ENCODE measurements at places on chromosomes 6 and 20.
A peak's percentile ranks its signal among the peaks of the same experiment; 100 is the strongest.

GRCh38 chr6:56440551-56440981, 193.2 kb upstream of the COL21A1 start:
- DNase-seq = no peak

- DNase-seq = no peak
Observed at GRCh38 chr20:36070451-36070850, 84.1 kb upstream of the EPB41L1 start.

DNA sequence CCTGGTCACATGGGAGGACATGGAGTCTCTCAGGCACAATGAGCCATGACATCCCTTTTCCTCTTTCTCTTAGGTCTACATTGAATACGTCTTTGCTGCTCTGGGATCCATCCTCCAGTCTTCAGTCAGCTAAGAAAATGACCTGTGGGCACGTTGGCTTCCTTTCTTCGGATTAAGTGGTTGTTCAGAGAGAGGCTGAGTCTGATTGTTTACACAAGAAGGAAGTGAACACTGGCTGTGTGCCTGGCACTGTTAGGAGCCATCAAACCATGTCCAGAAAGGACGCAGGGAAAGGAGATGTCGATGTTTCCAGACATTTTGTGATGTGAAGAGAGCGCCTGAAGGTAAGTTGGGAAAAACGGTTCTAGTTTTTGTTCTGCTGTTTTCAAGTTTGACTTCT, 309.9 kb upstream of the CDYL start:
- no peak for DNase-seq

DNA sequence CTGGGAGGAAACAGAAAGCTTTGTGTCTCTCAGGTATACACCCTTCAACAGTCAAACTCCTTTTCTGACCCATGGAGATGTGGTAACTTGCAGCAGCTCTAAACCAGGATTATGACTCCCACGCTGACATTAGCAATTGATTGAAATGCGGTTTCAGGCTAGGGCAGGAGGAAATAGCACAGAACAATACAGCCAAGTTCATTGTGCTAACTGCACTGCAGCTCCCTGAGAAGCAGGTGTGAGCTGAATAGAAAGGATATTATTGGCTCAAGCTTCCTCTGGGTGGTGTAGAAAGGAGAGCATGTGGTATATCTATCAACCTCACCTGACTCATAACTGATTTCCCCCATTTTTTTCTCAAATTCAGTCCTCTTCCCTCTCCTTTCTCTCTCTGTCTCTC, 612.3 kb upstream of the BTBD3 start:
- DNase-seq = no peak

GRCh38 chr20:38152621-38153221, 12.3 kb downstream of the TGM2 start:
- DNase-seq = peak; percentile 89

DNA sequence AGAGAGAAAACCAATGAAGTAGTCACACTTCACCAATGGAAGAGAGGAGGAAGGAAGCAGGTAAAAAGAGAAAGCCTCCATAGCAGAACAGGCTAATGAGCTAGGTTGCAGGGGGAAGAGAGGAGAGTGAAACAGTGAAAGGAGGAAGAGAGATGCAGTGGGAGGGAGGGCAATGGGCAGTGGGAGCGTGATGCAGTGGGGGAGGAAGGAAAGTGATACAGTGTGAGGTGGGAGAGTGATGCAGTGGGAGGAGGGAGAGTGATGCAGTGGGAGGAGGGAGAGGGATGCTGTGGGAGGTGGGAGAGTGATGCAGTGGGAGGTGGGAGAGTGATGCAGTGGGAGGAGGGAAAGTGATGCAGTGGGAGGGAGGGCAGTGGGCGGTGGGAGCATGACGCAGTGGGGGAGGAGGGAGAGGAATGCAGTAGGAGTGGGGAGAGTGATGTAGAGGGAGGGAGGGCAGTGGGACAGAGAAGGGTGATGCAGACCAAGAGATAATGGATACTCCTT, 29.7 kb downstream of the COL12A1 start:
- no peak for DNase-seq

- no peak for DNase-seq
Observed at GRCh38 chr6:54706844-54707605, 139.5 kb upstream of the FAM83B start.

- DNase-seq = no peak
Observed at GRCh38 chr20:16346956-16347355, 226.3 kb downstream of the KIF16B start.

DNA sequence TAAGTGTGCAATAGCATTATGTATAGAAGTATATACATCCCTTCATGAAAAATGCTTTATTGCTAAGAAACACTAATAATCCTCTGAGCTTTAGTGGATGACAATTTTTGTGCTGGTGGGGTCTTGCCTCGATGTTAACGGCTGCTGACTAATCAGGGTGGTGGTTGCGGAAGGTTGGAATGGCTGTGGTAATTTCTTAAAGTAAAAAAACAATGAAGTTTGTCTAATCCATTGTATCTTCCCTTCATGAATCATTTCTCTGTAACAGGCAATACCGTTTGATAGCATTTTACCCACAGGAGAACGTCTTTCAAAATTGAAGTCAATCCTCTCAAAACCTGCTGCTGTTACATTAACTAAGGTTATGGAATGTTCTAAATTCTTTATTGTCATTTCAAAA, 816.5 kb upstream of the GJE1 start:
- DNase-seq = no peak

DNA sequence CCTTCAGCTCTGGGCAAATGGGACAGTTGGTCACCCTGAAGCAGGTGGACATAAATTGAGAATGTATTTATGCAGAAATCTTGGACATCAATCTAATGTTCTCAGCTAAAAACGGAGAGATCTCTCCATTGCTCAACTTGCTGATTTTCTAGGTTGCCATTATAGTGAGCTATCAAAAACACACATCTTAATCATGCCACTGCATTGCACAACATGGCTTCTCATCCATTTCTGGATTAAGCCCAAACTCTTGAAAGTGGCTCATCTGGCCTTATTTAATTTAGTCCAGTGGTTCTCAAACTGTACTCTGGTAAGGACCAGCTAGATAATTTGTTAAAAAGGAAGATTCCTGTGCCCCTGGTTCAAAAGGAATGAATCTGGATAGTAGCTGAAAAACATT, 324.9 kb upstream of the CITED2 start:
- DNase-seq = no peak

DNA sequence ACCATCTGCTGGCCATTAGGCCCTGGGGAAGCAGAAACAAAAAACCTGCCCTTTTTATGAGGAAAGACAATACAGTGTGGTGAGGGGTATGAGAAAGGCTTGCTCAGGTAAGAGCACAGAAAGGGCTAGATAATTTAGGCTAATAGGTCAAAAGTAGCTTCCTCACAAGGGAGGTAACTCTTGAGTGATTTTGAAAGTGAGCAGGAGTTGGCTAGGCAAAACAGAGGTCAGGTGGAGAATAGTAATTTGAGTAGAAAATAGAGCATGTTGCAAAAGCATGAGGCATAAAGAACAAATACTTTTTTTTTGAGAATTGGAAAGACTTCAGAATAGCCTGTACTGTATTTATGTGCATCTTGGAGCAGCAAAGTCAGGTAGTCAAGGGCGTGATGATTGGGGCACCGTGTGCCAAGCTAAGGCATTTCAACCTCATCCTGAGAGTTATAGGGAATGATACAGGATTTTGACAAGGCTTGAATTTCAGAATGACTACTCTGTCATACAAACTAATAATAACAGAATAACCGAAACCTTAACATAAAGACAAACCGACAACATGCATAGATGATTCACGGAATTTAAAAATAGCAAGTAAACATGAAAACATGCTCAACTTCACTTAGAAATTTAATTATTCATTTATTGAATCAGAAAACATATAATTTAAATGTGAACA, 123.0 kb upstream of the ENPP5 start:
- no peak for DNase-seq

DNA sequence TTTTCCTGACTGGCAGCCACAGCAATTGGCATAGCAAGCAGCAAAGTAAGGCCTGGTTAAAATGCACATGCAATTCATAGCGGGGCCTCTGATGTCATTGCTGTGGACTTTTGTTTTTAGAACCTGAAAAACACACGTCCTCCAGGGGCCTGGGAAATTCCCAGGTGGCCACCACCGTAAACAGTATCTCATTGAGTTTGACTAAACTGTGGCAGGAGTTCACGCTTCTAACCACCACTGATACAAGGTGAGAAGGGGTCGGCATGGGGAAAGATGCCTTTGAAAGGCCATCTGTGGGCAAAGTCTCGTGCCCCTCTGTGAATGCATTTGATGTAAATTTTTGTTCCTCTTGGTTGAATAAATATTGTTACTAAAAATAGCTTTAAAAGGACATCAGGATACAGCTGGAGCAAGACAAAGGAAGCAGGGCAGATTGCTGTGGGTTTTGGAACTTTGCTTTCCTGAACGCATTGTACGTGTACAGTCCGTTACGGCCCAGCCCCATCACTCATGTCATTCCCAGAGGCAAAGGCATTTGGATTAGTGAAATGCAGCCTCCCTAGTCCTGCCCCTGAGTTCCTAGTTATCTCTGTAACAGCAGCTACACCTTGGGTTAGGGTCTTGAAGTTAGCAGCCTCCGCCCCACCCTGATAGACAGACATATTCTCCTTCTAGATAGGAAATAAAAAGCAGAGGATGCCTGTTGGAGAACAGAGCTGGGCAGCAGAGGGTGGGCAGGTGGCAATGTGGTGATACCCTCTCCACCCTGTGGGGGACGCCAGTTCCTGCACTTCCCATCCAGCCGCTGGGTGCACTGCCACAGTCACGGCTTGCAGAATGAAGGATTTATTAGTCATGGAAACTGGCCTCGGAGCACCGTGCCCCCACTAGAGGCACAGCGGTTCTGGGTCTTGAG, 80.3 kb downstream of the ZDHHC14 start:
- no peak for DNase-seq

DNA sequence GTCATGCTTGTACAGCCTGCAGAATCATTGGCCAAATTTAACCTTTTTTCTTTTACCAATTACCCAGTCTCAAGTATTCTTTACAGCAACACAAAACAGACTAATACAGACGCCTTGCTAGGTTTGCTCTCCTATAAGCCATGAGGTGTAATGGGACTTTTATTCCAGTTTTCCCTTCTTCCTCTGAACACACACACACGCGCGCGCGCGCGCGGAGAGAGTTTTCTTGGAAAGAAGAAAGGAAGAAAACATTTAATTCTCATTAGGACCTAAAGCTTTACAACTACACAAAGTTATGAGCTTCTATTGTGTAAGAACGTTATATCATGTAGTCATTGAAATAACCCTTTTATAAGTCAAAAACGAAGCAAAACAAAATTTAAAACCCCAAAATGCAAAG, 681.6 kb upstream of the FLRT3 start:
- DNase-seq = no peak

DNA sequence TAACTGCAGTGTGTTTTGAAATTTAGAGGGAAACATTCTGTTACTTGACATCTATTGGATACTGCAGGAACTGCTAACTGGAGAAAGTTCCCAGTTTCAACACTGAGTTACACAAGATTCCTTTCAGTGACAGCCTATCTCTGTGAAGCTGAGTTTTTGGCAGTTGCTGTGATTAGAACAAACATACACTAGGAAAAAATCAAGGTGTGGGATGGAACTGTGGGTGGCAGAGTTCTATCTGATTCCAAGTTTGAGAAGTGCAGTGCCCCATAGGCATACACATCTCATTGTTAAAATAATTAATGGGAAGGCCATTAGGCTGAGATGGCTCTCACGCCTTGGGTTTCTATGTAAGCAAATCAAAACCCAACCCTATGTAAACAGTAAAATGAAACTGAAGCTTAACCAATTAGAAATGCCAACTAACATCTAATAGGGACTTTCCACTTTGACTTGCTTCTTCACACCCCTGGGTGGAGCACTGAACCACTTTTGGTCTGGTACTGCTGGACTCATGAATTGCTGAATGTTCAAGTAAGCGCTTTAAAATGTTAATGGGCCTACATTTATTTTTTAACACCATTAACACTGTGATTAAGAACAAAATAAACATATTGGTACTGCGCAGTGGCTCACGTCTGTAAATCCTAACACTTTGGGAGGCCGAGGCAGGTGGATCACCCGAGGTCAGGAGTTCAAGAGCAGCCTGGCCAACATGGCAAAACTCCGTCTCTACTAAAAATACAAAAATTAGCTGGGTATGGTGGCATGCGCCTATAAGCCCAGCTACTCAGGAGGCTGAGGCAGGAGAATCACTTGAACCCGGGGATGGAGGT, 55.2 kb upstream of the TBC1D7 start:
- DNase-seq = no peak

GRCh38 chr6:105501826-105502344, 99.0 kb upstream of the PREP start:
- no peak for DNase-seq

DNA sequence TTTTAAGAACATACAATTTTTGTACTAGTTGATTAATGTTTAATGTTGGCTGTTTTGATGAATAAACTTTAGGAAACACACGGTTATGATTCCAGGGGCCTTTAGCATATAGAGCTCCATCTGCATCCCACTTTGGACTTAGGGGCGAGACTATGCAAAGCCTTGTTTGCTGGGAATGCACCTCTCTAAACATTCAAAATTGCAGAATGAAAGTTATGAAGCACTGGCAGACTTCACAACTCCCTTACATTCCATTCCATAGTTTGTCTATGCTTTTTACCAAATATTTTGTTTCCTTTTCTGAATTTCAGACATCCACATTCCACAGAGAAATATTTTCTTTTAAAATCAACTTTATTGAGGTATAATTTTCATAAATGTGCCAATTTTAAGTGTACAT, 10.3 kb upstream of the TCP11 start:
- no peak for DNase-seq

- no peak for DNase-seq
Observed at GRCh38 chr6:165662749-165663376, at the start of gene PDE10A. Gene PDE10A, minus strand, starts transcription at chr6:165663241. Its CDS starts 430 bp downstream, at chr6:165662811.

DNA sequence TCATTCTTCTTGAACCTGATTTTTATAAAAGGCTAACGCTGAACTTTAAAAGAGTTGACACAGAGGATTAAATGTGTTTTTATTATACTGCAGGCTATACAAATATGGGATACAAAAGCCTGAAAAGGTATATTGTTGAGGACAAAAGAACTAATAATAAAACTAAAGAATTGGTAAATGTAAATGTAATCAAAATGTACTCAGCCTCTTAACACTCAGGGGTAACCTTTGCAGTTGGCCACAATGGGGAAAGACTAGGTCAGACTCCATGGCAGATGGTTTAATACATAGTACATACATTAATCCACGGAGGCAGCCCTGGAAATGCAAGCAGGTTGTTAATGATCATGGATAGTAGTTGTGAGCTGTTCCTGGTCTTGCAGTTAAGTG, 57.5 kb downstream of the SOBP start:
- DNase-seq = no peak

DNA sequence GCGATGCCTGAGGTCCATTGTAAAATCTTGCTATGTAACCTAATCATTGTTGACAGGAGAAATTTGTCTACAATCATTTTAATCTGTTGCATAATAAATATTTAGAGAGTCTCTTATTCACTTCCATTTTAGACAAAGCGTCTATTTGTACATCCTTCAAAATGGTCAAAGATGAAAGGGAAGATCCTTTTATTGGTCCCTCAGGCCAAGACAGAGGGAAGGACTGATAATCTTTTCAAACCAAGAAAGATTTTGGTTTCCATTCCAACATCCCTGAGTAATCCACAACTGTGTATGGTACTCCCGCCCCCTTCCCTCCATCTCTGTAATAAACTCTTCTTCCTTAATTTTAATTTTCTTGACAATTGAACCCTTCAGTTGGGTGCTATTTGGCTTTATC, 111.6 kb upstream of the SCP2D1 start:
- no peak for DNase-seq

GRCh38 chr20:48862279-48862678, 34.5 kb upstream of the PREX1 start:
- DNase-seq = no peak

- no peak for DNase-seq
Observed at GRCh38 chr20:52812231-52812847, 159.8 kb upstream of the TSHZ2 start.
